ENCODE measurements at places on chromosomes 6 and 20.

DNA sequence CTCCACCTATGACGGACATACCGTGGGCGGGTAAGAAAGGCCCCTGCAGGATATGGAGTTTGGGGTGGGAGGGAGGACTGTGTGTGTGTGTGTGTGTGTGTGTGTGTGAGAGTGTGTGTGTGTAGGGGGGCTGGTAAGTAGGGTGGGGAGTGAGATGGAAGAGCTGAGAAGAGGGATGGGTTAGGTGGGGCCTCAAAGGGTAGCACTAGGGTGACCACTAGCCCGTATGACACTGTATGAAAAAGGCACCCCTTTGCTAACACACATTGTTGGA is 7.1 kb downstream of the DDR1 start:
- no peak for DNase-seq

GRCh38 chr6:24010133-24010532 is 115.9 kb upstream of the NRSN1 start:
- no peak for DNase-seq

DNA sequence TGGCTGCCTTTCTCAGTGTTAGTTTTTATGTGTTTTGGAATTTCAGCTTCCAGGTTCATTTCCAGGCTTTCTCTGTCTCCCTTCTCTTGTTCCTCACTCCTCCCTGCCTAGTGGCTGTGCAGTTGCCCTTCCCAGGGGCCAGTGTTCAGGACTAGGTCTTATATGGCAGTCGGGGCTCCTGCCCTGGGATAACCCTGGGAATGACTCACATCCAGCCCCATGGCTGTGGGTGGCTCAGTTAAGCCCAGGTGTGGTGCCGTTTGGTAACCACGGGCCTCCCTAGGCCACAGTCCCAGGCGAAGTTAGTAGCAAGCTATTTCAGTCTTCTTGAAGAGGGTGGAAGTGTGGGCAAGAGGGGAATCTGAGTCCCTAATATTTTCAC is 57.4 kb upstream of the DDR1 start:
- DNase-seq, result no peak

DNA sequence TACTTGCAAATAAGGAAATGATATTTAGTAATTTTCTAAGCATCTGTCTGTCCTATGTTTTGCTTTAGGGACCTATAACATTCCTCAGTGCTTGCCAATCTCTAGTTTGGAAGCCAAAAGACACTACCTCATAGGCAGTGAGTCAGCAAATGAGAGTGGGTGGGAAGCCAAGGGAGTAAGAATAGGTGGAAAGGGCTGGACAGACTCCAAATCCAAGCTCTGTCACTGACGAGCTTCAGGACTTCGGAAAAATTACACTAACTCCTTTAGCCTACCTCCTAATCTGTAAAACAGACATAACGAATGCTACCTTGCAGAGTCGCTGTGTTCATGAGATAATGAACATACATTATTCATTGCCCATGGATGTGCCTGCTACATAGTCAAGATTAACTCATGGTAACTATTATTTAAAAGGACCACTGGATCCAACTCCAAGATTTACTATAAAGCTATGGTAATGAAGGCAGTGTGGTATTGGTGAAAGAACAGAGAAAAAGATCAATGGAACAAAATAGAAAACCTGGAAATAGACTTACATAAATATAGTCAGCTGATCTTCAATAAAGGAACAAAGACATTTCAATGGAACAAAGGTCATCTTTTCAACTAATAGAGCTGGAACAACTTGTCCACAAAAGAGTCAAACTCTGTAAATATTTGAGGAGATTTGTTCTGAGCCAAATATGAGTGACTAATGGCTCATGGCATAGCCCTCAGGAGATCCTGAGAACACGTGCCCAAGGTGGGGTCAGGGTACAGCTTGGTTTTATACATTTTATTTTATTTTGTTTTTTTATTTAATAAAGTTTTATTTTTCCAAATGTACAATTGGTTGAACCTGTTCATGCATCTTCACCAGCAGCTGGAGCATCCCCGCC is 64.1 kb downstream of the FAM50B start:
- DNase-seq, result peak; percentile 59

GRCh38 chr6:113630738-113631535 is 226.2 kb upstream of the MARCKS start:
- no peak for DNase-seq

GRCh38 chr6:151445482-151445881 is 6.4 kb downstream of the RMND1 start:
- DNase-seq, result no peak

- no peak for DNase-seq
Observed at GRCh38 chr6:160398674-160399271, 50.6 kb downstream of the SLC22A3 start.

- no peak for DNase-seq
Observed at GRCh38 chr20:10322073-10323012, 103.7 kb downstream of the SNAP25 start.

- no peak for DNase-seq
Observed at GRCh38 chr6:53915026-53915691, 120.4 kb downstream of the LRRC1 start.

- DNase-seq, result no peak
Observed at GRCh38 chr20:63431944-63432343, 40.5 kb downstream of the KCNQ2 start.

GRCh38 chr6:55705451-55706440 is 126.8 kb upstream of the HMGCLL1 start:
- DNase-seq, result no peak

DNA sequence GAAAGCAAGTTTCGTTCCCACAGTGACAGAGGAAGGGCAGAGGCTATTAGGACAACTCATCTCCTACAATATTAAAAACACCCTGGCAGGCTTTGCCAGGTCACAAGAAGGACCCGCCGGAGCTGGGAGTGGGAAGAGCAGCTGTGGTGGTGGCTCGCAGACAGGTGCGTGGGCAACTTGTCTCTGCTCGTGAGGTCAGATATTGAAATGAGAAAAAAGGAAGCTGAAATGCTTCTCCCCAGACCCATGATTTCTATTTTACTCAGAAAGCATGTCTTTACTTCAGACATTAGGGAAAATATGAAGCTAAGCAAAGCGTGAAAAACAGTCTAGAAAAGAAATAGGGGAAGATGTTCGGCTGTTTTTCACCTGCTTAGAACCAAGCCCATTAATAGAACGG is 166.3 kb upstream of the EEF1E1 start:
- no peak for DNase-seq

GRCh38 chr6:112031960-112032359 is 21.9 kb upstream of the CCN6 start:
- no peak for DNase-seq

DNA sequence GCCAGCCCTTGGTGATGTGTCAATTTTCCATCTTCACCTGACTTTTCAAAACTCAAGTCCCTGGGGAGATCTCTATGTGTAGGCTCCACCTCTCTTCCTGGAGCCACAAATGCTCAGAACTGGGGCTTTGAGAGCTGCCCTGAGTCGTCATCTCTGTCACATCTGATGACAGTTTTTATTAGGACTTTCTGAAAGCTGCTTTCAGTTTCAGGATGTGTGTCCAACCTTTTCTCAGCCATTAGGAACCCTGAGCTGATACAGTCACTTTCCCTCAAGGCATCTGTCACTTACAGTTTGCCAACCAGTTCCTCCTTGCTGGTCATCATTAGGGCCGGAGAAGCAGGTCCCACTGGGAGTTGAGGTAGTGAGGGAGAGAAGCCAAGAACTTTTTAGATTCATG is 365.9 kb upstream of the CHD6 start:
- no peak for DNase-seq

GRCh38 chr20:62621251-62622110 is 20.8 kb upstream of the SLCO4A1 start:
- no peak for DNase-seq

DNA sequence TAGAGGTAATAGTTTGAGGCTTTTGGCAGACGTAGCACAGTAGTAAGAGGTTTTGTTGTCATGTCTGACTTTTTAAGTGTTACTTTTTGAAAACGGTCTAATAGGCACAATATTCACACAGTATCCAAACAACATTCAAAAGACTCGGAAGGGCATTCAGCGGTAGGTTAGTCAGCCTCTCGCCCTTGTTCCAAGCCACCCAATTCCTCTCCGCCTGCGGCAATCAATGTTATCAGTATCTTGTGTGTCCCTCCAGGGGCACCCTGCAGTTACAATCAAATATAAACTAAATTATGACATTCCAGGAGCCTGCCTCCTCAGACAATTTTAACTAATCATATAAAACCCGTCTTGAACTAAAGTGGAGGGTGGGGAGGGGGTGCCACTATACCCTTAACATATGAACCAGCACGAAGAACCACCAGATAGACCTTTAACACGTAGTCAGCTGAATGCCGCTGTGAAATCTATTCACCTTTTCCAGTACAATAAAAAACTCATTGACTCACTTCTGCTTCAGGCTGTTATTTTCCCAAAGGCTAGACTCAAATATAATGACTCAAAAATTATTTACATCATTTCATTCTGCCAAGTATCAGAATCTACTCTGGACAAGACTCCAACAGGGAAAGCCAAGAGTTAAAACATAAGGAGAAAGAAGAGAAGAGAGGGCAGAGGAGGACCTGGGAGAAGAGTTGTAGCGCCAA is 1.6 kb downstream of the TENT5A start:
- DNase-seq, result no peak

- DNase-seq, result no peak
Observed at GRCh38 chr6:137970368-137970767, 103.3 kb downstream of the TNFAIP3 start.

- DNase-seq, result no peak
Observed at GRCh38 chr6:10407018-10407673, 7.7 kb downstream of the TFAP2A start.

- no peak for DNase-seq
Observed at GRCh38 chr6:163721922-163722692, 307.6 kb downstream of the QKI start.

GRCh38 chr6:19734519-19734918 is 102.7 kb upstream of the ID4 start:
- no peak for DNase-seq

DNA sequence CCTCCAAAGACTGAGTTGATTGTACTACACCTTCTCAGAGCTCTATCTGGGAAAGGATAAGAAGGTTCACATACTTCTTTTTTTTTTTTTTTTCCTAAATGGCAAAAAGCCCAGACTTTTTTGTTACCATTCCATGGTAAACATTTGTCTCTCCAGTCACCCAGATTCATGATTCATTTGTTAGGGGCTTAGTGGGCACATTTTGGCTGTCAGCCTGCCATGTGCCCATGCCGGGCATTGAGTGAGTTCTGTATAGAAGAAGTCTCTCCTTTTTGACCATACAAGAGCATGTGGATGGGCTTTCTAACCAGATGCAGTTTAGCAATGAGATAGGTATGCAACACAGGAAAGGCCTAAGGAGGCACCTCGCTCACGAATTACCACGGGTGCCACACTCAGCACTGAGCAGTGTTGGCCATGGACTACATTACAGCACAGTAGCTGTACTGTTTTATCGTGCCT is 447.5 kb upstream of the HSF2 start:
- peak; percentile 39 for DNase-seq

- DNase-seq, result no peak
Observed at GRCh38 chr6:74167511-74167910, 471.5 kb downstream of the CD109 start.

GRCh38 chr6:22582417-22583205 is 13.2 kb downstream of the HDGFL1 start:
- DNase-seq, result no peak

GRCh38 chr20:57618764-57619050 is 1.5 kb downstream of the ZBP1 start:
- no peak for DNase-seq
